ENCODE measurements at places on chromosomes 11 and 22.

- no peak for DNase-seq
Measured at GRCh38 chr11:3165916-3166267, 782 bp upstream of the OSBPL5 start.

DNA sequence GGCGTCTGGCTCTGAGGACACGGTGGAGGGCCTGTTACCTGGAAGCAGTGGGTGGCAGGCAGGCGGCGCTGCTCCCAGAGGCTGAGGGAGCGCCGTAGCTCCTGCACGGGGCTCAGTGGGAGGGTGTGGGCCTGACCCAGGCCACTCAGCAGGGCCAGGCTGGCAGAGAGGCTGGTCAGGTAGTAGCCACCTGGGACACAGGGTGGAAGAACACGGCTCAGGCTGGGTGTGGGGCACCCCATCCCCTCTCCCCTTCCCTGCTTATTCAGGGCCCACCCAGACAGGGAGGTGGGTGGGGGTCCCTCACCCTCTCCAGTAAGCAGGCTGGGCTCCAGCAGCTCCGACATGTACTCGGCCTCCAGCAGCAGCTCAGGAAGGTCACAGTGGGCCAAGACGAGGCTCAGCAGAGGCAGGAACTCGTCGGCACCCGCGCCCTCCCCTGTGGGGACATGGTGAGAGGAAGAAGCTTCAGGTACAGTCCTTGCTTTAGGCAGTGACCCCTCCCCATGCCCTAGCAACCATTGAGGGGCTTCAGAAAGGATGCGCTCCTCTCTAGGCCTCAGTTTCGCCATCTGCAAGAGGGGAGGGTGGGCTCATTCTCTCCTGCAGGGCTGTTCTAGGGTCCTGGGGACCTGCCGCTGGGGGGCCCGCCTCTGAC, 2.9 kb downstream of the RIN1 start:
- no peak for DNase-seq

- DNase-seq, result no peak
Measured at GRCh38 chr11:28836285-28837081, 728.3 kb downstream of the METTL15 start.

DNA sequence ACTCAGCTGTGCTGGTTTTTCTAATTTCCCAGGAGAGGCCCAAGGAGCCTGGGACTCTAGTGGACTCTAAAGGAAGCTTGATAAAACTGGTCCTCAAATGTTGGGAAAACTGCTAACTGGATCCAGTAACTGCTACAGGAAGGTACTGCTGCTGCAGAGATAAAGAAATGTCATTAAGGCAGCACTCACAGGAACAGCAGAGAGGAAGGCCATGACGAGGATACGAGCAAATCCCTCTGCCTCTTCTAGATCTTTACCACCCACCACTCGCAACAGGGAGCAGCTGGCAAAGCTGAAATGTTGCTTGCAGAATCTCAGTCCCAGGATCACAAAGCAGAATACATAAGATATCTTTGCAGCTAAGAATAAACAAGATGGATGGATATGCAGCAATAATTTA, 23.5 kb downstream of the TTC28 start:
- no peak for DNase-seq

DNA sequence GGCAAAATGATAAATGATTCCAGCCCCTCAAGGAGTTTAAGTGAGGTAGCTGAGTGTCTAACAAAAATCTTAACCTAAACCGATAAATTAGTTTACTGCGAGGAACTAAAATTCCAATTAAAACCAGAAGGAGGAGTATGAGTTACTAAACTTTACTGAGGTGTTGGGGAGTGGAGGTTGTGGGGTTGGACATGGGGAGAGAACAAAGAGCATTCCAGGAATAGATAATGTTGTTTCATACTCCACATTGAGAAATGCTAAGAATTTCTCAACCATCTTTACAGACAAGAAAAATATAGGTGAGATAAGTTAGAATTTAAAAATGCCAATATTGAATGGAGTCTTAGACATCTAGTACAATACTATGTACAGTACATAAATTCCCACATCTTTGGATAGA, 488.6 kb downstream of the METTL15 start:
- no peak for DNase-seq

All from activated T-cell treated with anti-CD3 and anti-CD28 coated beads, Interleukin-2, amount 50 U/mL, for 1 hour (primary cell).